ENCODE measurements at places on chromosomes 16 and 17.

- no peak for DNase-seq
These were observed 21.3 kb upstream of the CRYBA1 start for GRCh38 chr17:29225396-29225795.

GRCh38 chr16:72739577-72739976 lies 308.4 kb downstream of the ZFHX3 start:
- no peak for DNase-seq

DNA sequence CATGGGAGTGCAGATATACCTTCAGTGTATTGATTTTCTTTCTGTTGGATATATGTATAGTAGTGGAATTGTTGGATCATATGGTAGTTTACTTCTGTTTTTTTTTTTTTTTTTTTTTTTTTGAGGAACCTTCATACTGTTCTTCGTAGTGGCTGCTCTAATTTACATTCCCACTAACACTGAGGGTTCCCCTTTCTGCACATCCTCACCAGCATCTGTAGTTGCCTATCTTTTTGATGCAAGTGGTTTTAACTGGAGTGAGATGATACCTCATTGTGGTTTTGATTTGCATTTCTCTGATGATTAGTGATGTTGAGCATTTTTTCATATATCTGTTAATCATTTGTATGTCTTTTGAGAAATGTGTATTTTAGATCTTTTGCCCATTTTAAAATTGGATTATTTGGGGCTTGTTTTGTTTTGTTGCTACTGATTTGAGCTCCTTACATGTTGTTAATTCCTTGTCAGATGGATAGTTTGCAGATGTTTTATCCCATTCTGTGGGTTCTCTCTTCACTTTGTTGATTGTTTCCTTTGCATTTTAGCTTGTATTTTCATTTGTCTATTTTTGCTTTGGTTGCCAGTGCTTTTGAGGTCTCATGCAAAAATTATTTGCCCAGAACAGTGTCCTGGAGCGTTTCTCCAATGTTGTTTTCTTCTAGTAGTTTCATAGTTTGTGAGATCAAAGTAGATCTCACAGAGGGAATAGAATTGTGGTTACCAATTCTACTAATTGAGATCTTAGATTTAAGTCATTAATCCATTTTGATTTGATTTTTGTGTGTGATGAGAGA lies 25.0 kb upstream of the BCAS3 start:
- DNase-seq = no peak

DNA sequence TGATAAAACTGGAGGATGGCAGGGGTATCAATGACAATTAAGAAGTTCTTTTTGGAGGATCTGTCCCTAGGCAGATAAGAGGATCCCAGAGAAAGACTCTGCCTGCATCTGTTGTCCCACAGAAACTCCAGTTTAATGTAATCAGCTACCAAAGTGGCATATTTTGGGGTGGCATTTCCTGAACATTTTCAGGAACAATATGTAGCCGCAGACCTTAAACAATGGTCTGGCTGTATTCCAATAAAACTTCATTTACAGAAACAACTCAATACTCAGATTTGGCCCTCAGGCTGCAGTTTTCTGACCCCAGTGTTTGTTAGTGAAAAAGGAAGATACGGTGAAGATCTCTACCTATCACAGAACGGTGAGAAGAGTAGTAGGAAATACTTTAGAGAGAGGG lies 46.1 kb downstream of the KCNJ16 start:
- DNase-seq = no peak

DNA sequence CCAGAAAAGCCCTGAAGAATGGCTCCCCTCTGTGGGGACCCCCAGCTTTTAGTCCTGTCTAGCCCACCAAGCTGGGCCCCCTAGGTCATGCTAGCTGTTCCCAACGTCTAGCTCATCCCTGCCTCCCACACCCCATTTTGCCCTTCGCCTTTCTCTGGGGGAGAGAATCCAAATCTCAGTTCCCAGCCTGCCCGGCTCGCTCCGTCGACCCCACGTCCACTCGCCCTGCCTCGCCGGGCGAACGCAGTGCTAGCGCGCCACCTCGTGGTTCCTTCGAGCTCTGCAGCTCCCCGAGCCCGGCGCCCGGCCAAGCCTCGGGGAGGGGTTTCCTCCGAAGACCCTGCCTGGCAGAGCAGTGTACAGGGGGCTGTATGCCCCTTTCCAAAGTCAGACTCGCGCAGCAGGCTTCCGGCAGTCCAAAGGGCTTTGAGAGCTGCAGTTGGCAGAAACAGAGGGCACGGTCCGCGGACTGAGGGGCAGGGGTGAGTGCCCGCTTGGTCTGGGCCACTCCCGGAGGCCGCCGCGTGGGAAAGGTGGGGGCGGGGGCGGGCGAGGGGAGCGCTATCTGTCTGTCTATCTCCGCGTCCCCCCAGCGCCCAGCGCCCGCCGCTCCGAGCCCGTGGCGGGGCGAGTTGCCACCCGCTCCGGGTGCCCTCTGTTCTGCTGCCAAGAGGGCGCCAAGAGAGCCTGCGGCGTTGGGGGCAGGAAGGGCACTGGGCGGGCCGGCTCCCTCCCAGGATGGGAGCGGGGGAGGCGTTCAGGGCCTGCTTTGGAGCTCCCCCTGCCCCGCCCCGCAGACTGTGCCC lies 1.7 kb upstream of the DLX3 start:
- peak; percentile 59 for DNase-seq

- no peak for DNase-seq
These were observed 16.2 kb upstream of the PVALEF start for GRCh38 chr17:81148986-81149533.

DNA sequence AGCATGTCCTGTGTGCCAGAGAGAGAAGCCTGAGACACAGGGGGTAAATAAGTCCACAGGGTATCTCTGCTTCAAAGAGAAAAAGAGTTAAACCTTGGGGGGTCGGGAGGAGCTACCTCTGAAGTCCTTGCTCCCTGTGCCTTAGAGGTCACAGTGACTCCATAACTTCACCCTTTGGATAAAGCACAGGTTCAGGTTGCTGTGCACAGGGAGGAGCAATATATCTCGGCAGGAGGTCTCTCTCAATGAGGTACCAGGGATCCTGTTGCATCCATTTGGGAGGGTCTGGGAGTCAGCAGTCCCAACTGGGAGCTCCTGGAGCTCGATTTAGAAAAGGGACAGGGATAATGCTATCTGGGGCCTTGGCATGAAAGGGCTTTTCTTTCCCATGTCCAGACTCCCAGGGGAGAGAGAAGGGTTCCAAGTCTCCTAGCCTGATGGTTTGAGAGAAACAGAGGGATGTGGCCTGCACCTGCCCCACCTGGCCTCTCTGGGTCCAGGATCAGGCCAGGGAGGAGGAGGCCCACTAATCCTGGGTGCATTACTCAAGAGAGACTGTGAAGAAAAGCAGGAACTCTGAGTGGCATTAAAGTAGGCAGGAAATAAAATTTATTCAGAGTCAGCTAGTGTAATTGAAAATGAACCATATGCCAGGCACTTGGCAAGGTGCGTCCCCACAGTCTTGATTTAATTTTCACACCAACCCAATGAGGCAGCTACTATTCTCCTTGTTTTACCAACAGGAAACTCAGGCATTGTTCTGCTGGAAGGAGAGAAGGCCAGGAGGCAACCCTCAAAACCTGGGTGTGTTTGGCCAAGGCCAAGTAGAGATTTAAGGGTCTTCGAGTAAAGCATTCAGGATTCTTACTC lies 40.7 kb downstream of the CUEDC1 start:
- DNase-seq = no peak

DNA sequence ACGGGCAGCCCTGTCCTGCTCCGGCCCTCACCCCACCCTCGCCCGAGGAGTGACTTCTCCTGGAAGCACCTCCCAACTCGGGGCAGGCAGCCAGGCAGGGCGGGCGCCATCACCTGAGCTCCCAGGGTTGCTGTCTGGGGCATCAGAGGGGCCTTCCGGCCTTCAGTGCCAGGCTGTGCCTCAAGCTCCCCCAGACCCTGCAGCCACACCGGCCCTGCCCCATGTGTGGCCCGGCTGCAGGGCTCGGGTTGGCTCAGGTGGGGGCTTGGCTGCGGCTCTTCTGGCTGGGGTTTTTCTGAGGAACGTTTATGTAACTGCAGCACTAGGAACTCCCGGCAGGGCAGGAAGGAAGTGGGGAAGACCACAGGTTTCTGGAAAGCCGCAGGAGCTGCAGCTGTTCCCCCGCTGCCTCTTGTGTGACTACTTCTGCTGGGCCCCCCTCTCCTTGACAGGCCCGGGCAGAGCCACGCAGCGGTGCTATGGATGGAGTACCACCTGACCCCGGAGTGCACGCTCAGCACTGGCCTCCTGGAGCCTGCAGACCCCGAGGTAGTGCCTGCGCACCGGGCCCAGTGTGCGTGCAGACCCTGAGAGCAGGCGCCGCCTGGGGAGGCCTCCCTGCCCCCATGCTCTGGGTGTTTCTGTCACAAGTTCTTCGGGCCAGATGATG lies 45.6 kb downstream of the PRMT7 start:
- peak; percentile 47 for DNase-seq

DNA sequence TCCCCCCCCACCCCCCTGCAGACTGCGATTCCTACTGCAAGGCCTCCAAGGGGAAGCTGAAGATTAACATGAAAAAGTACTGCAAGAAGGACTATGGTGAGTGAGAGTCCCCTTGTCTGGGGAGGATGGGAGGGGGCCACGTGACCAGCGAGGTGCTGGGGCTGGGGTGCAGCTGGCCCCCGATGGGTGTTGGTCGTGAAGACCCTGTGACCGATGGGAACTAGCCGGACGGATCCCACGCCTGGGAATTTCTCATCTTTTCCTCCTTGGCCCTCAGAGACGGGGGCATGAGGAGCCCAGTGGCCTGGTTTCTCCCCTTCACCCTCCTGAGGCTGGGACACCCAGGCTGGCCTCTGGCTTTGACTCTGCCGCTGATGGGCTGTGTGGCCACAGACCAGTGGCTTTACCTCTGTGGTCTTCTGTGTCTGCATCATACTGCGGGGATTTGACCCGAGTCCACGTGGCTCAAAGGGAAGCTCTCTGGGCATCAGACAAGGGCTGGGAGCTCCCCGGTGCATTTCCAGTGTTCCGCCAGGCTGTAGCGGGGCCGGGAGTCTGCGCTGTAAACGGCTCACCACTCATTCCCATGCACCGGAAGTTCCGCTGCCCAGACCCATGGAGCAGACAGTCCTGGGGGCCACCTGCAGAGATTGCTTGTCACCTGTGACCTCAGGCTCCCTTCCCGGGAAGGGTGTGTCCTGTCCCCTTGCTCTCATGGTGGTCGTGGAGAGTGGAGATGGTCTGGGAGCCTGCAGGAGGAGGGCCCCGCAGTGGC lies 200.0 kb downstream of the NTN1 start:
- no peak for DNase-seq

DNA sequence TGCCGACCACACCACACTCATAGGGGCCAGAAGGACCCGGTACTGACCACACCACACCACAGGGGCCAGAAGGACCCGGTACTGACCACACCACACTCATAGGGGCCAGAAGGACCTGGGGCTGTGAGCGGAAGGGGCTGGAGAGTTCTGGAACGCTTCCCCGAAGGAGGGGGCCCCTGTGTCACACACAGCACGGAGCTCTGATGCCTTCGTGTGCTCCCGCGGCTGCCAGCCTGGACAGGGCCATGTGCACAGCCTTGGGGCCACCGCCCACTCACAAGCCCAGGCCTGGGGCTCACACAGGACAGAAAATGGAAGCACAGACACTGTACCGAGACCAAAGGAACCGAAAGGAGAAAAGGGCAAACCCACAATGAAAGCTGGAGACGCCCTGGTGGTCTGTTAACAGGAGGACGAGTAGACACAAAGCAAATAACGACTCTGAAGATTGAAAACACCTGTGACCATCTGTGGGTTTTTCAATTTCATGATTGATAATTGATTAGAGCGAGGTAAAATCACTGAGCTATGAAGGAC lies 106.5 kb upstream of the METRNL start:
- DNase-seq = no peak

- no peak for DNase-seq
These were observed 21.7 kb downstream of the GRB2 start for GRCh38 chr17:75383842-75384195.

- no peak for DNase-seq
These were observed 151.9 kb downstream of the MSI2 start for GRCh38 chr17:57408071-57408811.

- DNase-seq = no peak
These were observed 16.3 kb upstream of the DPEP1 start for GRCh38 chr16:89596957-89597649.

DNA sequence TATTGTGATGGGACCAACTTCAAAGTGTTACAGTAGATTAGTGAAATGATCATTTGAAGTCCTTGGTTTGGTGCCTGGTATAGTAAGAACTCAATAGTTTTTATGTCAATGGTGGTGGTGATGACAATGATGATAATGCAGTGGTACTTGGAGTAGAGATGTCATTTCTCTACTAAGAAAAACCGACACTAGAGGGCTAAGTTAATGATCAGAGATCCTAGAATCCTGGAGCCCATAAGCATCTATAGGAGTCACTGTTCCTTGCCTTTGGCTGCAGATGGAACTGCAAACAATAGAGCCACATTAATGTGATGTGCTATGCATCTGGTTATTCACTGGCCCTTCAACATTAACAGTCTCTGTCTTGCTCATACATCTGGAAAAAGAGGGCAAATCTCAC lies 103.8 kb downstream of the ANKFN1 start:
- DNase-seq = no peak

- no peak for DNase-seq
These were observed 1.0 kb downstream of the RHBDL3 start for GRCh38 chr17:32266389-32267301.

- peak; percentile 9 for DNase-seq
These were observed at the start of gene OTOA for GRCh38 chr16:21663889-21664647. OTOA (plus strand) TSS chr16:21663968; CDS start chr16:21678515, 14,547 bp downstream.

DNA sequence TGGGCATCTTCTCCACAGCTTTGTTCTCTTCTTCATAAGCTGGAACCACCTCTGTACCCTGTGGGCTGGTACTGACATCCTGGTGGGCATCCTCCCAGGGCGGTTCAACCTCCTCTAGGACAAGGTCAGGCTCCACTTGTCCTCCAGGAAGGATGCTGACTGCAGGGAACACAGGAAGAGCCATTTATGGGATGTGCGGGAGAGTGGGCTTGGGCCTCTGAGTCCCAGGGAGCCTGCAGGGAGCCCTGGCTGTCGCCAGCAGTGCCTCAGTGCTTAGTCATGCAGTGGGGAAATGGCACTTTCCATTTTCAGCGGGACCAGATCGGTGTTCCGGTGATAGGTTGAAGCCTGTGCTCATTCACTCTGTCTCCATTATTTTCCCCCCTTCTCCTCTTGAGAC lies 20.5 kb downstream of the CNGB1 start:
- DNase-seq = no peak

GRCh38 chr17:31134576-31134975 lies 39.8 kb downstream of the NF1 start:
- no peak for DNase-seq

DNA sequence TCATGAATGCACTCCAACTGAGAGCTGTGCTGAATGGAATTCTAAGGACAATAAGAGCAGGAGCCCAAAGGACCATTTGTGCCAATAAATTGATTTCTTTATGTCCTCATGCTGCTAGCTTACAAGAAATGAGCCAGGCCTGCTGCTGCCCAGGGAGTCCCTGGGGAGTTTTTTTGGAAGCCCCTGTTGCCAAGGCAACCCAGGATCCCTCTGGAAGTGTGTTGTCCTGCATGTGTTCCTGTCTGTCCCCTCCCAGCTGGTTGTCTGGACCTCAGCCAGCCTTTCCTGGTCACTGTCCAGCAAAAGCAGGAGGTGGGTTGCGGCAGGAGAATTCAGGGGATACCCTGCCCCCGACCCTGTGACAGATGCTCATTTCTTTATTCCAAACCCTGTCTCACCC lies 51.0 kb upstream of the GPRC5B start:
- DNase-seq = no peak

- no peak for DNase-seq
These were observed 4.4 kb downstream of the MAP3K3 start for GRCh38 chr17:63626551-63627180.

Measured in activated T-helper 9 cell treated with anti-CD3 and anti-CD28 coated beads, Interleukin-2, amount 50 U/mL, for 16 hours (primary cell).